SJCRH30 (cell line): ENCODE measurements at places on chromosomes 4 and X. TPM values are rescaled to one million over a fixed set of nuclear protein-coding genes. Genes with fewer than 3 reads are reported as not detected.

Gene TCEAL6
- total RNA-seq = not detected in 2 replicates

Gene S100G
- not detected in 2 replicates for total RNA-seq

Gene EGFL6
- not detected in 2 replicates for total RNA-seq

Gene SYTL5
- 0.25 and 0.28 TPM in 2 replicates for total RNA-seq

Gene SLC4A4
- 0.04 and 0.05 TPM in 2 replicates for total RNA-seq

Gene PPP2R2C
- total RNA-seq = not detected in 2 replicates

Gene CLGN
- 4.2 and 5.5 TPM in 2 replicates for total RNA-seq

Gene C4orf50
- total RNA-seq = not detected in 2 replicates

Gene DSPP
- 0.03 and 0.06 TPM in 2 replicates for total RNA-seq

Gene GSPT2
- total RNA-seq = 11.4 and 12.1 TPM in 2 replicates

Gene GPR50
- not detected in 2 replicates for total RNA-seq

Gene IL21
- not detected in 2 replicates for total RNA-seq

Gene ABCG2
- total RNA-seq = 0.12 and 0.35 TPM in 2 replicates

Gene ALAS2
- total RNA-seq = not detected in 2 replicates

Gene TLR2
- not detected in 2 replicates for total RNA-seq

Gene ZNF595
- total RNA-seq = 24.3 and 27.2 TPM in 2 replicates

Gene H2BW2
- not detected in 2 replicates for total RNA-seq

Gene CYSLTR1
- total RNA-seq = 0.13 and 0.36 TPM in 2 replicates

Gene CABS1
- not detected in 2 replicates for total RNA-seq

Gene FATE1
- total RNA-seq = 0.28 TPM in 1 of 2 replicates, not detected in the other

Gene CXCL3
- total RNA-seq = 1.3 and 2.4 TPM in 2 replicates

Gene LRIT3
- 0.03 and 0.20 TPM in 2 replicates for total RNA-seq

Gene IRF2
- total RNA-seq = 6.1 and 6.5 TPM in 2 replicates

Gene EREG
- not detected in 2 replicates for total RNA-seq

Gene MAGEB18
- total RNA-seq = 0.12 and 0.28 TPM in 2 replicates

Gene ADH1C
- total RNA-seq = not detected in 2 replicates

Gene DOK7
- total RNA-seq = 8.6 and 9.6 TPM in 2 replicates

Gene OTOP1
- not detected in 2 replicates for total RNA-seq

Gene TRIM75
- total RNA-seq = 0.58 and 0.87 TPM in 2 replicates

Gene UGT2B10
- not detected in 2 replicates for total RNA-seq

Gene HEPH
- total RNA-seq = 0.10 and 0.30 TPM in 2 replicates

Gene FAM9C
- total RNA-seq = 0.16 and 0.20 TPM in 2 replicates

Gene BEX1
- total RNA-seq = not detected in 2 replicates

Gene MOB1B
- 17.9 and 20.4 TPM in 2 replicates for total RNA-seq

Gene CORIN
- total RNA-seq = 0.08 and 0.38 TPM in 2 replicates

Gene SLC34A2
- total RNA-seq = not detected in 2 replicates
